ENCODE measurements at places on chromosomes 12 and 14. TPM values are rescaled to one million over a fixed set of nuclear protein-coding genes. Genes with fewer than 3 reads are reported as not detected.

ASCL1 gene
- total RNA-seq: not detected

HHIPL1 gene
- 0.13 TPM for total RNA-seq

LGR5 gene
- 8.9 TPM for total RNA-seq

PTHLH gene
- 0.26 TPM for total RNA-seq

HAL gene
- total RNA-seq: not detected

SDR9C7 gene
- total RNA-seq: 0.27 TPM

PCK2 gene
- 4.8 TPM for total RNA-seq

AHNAK2 gene
- total RNA-seq: 8.6 TPM

MGP gene
- 57.2 TPM for total RNA-seq

EIF2S3B gene
- total RNA-seq: 0.31 TPM

ARHGEF40 gene
- 10.4 TPM for total RNA-seq

KRT6C gene
- total RNA-seq: not detected

CCDC198 gene
- 0.39 TPM for total RNA-seq

STRAP gene
- 104 TPM for total RNA-seq

HNRNPA1 gene
- total RNA-seq: 412 TPM

All from gastrocnemius medialis (tissue), 4 donors.